ENCODE measurements at places on chromosomes 1 and 21.

DNA sequence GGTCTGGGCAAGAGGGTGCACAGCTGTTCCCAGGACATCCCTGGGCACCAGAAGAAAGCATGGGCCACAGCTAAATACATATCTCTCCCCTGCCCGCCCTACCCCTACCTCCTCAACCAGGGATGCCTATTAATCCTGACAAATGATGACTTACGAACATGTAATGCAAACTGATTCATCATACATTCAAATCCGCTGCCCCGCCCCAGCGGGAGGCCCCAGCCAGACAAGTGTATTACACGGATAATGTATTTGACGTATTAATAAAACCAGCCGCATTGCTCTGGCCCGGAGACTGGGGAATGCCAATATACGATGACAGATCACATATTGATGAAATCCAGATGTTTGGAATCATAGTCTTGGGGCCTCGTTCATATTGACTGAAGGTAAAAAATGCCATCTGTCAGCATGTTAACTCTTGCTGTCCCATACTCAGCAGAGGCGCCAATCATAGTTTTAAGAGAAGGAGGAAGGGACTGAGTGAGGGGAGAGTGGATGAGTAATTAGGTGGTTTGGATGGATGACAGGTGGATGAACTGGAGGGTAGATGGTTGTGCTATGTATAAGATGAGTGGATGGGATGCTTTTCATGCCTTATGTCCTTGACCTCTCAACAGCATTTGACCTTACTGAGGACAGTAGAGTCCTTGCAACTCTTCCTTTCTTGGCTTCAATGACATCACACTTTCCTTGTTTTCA is 68.2 kb downstream of the TMEM53 start:
- DNase-seq, result no peak

DNA sequence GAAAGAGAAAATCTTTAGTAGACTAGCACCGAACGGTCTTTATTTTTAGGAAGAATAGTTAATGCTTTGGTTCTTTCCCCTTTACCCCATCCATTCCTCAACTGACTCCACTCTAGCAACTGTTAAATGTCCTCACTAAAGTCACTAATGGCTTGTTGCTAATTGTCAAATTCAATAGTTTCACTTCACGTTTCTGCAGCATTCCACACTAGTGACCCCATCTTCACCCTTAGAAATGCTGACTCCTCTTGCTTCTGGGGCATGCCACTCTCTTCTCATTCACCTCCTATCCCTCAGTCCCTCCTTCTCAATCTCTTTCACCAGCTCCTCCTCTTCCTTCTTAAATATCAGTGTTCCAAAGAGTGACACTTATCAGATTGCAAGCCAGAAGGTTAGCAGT is 19.4 kb upstream of the CADM3 start:
- DNase-seq, result no peak

GRCh38 chr1:162605225-162605927 is 26.9 kb upstream of the DDR2 start:
- peak; percentile 65 for DNase-seq

DNA sequence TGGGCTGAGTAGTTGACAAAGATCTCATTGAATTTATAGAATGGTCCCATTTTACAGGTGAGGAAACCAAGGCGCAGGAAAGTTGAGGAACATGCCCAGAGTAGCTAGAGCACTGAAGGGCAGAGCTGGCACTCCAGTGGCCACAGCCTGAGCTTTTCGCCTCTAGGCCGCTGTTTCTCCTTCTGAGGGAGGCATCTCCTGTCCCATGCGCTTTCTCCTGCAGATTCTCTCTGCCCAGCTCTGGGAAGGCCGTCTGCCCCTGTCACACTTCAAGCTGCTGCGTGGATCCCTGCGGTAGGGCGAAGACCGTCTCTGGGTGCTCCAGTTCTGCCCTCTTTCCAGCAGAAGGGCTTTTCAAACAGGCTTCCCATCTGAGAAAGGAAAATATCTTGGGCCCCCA is 159.9 kb downstream of the ACTL8 start:
- no peak for DNase-seq

DNA sequence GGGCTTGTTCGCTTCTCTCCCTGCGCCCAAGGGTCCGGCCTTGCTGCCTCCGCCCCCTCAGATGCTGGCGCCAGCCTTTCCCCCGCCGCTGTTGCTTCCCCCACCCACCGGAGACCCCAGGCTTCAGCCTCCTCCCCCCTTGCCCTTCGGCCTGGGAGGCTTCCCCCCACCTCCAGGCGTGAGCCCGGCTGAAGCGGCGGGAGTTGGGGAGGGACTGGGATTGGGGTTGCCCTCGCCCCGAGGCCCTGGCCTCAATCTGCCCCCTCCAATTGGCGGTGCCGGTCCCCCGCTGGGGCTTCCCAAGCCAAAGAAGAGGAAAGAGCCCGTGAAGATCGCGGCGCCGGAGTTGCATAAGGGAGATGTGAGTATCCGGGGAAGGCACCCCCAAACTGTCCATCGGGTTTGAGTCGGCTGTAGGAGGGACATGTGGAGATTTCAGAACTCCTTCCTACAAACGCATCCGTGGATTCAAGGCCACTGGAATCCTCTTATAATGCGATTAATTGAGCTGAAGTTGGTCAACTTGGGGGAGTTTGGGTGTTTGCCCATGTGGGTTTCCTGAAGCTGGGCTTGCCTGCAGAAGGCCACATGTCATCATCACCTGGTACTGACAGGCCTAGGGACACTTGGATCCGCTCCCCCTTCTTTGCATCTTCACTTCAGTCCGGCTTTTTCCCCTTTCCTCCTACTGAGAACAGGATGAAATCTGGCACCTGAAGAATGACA is 707 bp downstream of the PRCC start:
- DNase-seq, result no peak

DNA sequence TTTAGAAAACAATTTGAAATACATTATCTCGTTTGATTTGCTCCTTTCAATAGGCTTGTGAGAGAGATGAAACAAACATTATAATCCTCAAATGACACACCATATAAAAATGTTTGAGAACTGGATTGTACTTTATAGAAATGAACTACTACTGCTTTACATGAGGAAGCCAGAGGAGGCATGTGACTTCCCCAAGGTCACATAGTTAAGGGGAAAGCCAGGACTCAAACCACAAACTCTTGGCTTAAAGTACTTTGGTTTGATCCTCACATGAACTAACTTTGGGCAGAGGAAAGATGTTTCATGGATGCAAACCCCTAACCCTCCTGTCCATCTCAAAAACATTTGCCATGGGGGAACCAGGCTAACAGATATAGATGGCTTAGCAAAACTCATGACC is 4.7 kb downstream of the ARHGEF11 start:
- DNase-seq, result peak; percentile 7

GRCh38 chr1:207097871-207098324 is 6.1 kb upstream of the C4BPA start:
- no peak for DNase-seq

DNA sequence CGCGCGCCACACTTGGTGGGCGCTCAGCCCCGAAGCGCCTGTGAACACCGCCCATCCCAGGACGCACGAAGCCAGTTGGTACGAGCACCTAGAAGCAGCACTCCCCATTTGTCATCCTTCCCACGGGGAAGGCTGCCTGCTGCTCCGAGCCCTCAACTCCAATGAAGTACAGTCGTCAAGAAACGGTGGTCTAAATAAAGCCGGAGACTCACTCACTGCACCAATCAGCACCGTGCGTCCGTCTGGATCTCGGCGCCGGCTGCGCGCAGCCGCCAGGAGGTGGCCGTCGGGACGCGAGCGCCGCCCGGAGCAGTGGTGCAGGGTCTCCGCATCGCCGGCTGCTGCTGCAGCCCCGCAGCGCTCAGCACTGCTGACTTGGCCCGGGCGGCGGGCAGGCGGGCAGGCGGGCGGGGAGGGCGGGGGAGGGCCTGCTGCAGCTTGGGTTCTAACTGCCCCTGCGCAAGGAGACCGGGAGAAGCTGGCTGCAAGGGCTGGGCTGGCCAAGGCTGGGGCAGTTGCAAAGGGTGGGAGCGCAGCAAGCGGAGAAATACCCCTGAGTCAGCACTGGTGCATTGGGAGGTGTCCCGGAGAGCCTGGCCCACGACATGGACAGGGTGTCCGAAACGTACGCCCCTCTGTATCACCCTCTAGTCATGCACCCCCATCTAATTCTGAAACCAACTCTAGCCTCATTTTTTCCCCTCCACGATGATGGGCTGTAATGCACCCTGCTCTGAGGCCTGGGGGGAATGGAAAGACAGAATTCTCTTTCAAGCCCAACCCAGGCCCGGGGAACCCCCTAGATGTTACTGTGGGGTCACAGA is 35.8 kb upstream of the H6PD start:
- no peak for DNase-seq

DNA sequence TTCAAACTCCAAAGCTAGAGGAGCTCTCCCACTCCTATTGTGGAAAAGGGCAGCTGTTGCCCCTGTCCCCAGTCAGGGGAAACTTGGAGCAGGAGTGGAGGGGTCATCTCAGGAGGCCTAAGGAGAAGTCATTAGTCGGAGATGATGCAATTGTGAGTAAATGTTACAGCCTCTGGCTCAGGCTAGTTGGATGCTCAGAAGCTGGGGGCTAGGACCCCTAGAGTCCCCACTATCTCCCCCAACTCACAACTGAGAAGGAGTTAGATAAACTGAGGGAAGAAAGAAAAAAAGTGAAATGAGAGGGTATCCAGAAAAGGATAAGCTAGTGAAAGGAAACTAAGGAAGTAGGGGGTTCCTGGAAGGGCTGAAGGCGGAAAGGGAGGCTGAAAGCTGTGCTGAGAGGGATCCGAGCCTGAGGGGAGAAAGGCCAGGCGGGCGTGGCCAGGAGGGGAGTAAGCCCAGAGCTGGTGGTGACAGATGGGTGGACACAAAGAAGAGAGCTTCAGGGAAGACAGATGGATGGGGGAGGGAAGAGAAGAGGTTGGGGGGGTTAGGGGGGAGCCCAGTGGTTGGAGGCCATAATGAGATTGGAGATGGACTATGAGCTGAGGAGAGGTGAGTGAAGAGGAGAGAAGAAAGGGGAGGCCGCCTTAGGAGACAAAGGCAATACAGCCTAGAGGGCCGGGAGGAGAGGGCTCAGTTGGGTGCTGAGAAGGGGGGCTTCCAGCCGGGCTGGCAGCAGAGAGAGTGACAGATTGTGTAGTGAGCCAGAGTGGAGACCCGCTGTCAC is 4.5 kb upstream of the NHLH1 start:
- no peak for DNase-seq

DNA sequence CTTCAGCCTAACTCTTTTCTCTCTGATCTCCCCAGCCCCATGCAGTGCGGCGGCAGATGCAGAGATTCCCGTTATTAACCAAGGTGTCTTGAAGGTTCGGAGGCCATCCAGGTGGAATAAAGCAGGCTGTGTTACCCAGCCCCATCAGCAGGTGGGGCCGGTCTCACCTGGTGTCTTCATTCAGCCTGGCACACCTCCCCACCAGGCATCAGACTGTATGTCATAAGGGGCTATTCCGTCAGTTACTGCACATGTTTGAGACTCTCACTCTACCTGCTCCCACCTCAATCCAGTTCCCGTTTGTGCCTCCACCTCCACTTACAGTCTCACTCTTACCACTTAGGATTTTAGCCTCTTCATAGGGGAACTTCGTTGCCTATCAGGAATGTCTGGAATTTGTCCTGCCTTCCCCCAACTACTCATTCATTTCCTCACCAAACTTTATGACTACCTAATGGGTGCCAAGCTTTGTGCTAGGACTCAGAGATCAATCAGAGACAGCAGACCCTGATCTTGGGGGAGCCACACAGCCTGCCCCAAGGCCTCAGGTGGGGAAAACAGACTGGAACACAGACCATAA is 170.2 kb downstream of the PLPP3 start:
- DNase-seq, result no peak

GRCh38 chr1:160251011-160251410 is 11.3 kb downstream of the DCAF8 start:
- no peak for DNase-seq

DNA sequence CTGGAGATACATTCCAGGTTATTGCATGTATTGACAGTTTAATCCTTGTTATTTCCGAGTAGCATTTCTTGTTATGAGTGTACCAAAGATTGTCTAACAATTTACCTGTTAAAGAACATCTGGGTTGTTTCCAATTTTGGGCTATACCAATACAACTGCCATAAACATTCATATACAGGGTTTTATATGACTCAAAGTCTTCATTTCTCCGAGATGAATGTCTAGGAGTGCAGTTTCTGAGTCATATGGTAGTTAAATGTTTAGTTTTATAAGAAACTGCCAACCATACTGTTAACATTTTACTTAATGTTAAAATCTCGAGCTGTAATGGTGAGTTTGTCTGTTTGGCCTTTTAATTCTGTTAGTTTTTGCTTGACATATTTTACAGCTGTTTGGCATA is 10.0 kb downstream of the RAB4A start:
- no peak for DNase-seq

DNA sequence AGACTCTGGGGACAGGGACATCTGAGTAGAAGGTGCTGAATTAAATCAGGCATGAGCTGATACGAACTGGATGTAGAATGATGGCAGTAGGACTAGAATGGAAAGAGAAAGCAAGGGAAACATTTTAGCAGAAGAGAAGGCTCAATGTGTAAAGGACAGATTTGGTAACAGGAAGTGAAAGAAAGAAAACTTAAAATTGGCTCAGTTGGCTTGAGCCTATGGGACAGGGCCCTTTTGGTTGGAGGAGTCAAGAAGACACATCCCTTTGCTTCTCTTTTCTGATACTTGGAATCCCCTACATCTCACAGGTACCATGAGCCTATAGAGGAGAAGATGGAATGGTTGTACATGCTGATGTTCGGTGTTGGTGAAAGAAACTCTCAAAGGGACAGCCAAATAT is 300.6 kb upstream of the PLXNA2 start:
- DNase-seq, result no peak

DNA sequence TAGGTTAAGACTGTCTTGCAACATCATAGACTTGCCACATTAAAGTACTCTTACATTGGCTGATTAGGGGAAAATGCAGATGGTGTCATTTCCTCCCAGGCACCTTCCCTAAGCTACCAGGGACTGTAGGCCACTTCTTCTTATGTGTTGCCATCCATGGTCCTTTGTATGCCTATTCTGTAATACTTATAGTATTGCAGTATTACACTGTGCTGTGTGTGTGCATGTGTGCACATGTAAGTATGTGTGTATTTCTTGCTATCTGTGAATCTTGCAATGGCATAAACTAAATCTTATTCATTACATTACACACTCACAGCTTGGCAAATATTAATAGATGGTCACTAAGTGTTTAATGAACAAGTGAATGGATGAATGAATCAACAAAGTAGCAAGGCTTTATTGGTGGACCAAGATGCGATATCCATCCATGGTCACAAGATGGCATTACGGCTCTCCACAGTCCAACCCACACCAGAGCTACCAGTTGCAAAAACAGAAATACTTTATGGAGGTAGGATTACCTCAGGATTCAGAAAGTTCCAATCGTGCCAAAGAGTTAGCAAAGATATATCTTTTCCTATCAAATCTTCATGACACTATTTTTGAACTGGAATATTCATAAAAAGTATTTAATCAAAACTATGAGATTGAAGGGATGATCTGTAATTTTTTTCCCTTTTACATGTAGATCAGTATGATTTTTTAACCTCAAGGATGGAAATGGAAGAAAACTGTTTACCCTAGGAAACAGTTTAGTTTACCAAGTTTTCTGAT is 160.2 kb downstream of the DENND1B start:
- DNase-seq, result peak; percentile 3

DNA sequence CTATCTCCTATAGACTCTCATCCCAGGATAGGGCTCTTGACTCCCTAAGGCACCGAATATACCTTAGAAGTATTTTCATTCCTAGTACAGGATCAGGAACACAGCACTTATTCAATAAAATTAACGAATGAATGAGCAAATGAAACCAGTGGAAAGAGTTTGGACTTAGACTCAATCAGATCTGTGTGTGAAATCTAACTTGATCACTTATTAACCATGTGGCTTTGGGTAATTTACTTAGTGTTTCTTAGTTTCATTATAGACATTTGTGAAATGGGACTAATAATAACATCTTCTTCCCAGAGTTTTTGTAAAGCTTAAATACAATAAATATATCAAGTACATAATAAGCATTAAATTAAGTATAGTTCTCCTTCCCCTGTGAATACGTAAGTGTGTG is 230.1 kb downstream of the ADGRL2 start:
- no peak for DNase-seq

Measured in GM04504 (cell line).